ENCODE measurements at places on chromosomes 5 and 9.
A peak's percentile ranks its signal among the peaks of the same experiment; 100 is the strongest.

DNA sequence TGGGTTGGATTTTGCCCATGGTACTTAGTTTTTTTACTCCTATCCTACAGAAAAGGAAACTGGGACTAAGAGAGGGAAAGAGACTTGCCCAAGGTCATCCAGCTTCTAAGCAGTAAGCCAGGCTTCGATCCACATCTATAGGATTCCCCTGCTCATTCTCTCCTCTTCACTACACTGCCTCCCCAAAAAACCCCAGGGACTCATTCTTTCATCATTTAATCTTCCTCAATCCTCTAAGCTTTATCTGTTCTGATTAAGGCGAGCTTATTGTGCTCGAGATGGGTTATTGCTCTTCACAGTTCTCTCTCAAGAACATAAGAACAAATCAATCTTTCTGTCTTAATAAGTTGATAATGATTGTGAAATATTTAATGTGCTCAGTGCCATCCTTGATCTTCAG is 511.1 kb upstream of the BRINP1 start:
- DNase-seq, result no peak

GRCh38 chr5:107242411-107243219 is 428.1 kb downstream of the EFNA5 start:
- DNase-seq, result no peak

- no peak for DNase-seq
Measured at GRCh38 chr5:40043916-40044315, 619.1 kb upstream of the DAB2 start.

DNA sequence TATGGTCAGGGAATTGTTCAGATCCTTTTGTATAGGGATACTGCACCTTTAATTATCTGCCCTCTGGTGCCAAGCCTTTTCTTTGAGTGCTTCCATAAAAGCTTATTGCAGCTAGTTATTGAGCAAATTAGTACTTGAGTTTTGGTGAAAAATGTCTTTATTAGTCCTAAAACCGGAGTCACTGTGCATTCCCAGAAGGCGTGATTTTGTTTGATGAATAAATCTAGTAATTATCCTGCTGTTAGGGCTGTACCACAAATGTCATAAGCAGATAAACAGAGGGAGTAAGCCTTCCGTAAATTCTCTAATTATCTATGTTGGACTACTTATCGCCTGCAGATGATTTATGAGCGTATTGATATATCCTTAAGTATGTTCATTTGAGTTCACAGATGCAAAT is 620.7 kb upstream of the ARRDC3 start:
- DNase-seq, result no peak

GRCh38 chr5:127958421-127959011 is 125.0 kb upstream of the SLC12A2 start:
- no peak for DNase-seq

- no peak for DNase-seq
Measured at GRCh38 chr9:126452106-126452505, 125.5 kb downstream of the MVB12B start.

- peak; percentile 53 for DNase-seq
Measured at GRCh38 chr5:36150676-36151433, 832 bp downstream of the LMBRD2 start.

- DNase-seq, result peak; percentile 2
Measured at GRCh38 chr5:123599171-123599570, 87.2 kb downstream of the CSNK1G3 start.

DNA sequence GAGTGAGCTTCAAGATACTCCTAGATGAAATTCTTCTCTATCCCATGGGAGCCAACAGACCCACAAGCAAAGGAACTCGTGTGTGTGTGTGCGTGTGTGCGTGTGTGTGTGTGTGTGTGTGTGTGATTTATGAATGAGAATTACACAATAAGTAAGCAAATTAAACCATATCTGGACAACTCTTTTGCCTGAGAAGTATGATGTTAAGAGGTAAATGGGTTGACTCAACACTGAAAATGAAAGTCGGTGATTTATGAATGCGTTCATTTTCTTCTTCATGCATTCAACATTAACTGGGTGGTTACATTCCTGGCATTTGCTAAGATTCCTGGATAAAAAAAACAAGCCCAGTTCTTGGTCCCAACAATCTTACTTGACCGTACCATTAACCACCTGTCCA is 171.3 kb upstream of the ZNF462 start:
- no peak for DNase-seq

GRCh38 chr5:149172261-149172660 is 31.0 kb downstream of the ABLIM3 start:
- peak; percentile 65 for DNase-seq

DNA sequence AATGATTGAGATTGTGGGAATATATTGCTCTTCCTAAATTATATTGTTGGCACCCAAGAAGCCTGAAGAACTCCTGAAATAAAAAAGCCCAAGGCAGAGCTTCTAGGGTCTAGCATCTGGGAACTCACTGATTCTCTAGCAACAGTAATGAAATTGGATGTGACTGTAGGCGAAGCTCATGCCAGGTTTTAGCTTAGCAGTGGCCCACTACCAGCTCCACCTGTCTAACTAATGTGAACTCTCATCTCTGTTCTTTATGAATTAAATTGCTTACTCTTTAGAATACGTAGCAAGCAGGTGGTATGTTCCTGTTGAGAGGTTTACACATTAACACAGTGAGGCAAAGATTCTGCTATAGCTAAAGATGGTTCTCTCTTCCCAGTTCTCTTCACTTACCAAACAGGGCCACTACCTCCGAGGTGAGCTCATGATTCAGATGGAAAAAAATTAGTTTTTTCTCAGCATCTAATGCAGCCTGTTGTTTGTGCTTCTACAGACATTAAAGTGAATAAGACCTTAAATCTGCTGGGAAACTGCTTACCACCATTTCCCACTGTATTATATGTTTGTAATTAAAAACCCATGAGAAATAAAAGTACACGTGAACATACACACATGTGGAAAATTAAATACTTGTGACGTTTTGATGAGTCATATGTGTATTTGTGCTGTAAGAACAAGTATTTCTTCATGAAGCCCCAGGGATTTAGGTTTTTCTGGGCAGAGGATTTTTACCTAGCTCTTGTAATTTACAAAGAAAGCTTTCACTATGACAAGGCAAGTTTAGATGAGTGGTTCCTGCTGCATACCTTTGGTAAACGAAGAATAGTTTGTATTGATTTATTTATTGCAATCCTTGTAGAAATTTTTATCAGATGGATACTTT is 360.1 kb downstream of the KDM4C start:
- DNase-seq, result no peak

GRCh38 chr9:98971915-98972223 is 28.2 kb downstream of the COL15A1 start:
- DNase-seq, result no peak

GRCh38 chr9:23341346-23341745 is 484.7 kb downstream of the ELAVL2 start:
- no peak for DNase-seq

DNA sequence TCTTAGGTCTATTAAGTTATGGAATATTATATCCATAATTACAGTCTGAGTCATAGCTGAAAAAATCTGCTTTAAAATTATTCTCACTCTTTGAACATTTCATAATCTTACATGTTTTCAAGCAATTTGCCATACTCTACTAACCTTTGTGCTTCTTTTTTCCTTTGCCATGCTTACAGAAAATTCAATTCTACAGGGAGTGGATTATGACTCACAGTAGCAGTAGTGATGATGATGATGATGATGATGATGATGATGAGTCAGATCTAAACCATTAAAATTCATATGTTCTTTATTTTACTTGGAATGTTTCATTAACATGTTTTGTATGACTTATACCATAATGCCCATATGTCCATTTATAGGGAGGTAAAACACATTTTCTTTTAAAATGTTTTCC is 207.1 kb downstream of the VPS13A start:
- DNase-seq, result no peak

DNA sequence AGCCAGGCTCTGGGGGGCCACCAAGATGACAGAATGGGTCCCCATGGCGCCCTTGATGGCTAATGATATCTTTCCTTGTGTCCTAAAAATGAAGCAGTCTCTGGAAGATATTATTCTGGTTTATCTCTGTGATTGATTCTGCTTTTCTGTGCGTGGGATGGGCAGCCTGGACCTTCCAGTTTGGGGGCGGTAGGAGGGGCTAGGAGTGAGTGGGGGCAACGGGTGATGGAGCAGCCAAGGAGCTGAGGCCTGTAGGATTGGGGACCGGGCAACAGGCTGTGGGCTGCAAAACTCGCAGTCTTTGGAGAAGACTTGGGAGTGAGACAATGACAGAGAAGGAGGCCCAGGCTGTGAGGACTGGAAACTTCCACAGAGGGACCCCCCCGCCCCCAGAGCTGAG is 8.8 kb downstream of the PRRX2 start:
- no peak for DNase-seq

DNA sequence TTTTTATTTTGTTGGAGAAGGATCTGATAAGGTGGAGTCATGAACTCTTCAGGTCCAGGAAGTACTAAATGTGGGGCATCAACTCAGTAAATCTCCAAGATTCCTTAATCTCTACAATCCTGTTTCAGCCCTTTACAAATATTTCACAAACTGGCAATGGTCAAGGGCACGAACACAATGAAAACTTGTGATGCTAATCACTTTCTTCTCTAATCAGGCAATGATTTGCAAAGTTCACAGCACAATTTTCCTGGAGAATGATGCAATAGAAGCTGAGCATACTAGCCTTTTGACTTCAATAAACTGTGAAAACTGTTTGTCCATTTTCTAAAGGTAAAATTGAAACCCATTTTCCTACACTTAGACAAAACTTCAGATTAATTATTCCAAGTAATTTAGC is 16.9 kb downstream of the GDF9 start:
- no peak for DNase-seq

GRCh38 chr5:137374110-137374714 is 124.9 kb downstream of the SPOCK1 start:
- no peak for DNase-seq

DNA sequence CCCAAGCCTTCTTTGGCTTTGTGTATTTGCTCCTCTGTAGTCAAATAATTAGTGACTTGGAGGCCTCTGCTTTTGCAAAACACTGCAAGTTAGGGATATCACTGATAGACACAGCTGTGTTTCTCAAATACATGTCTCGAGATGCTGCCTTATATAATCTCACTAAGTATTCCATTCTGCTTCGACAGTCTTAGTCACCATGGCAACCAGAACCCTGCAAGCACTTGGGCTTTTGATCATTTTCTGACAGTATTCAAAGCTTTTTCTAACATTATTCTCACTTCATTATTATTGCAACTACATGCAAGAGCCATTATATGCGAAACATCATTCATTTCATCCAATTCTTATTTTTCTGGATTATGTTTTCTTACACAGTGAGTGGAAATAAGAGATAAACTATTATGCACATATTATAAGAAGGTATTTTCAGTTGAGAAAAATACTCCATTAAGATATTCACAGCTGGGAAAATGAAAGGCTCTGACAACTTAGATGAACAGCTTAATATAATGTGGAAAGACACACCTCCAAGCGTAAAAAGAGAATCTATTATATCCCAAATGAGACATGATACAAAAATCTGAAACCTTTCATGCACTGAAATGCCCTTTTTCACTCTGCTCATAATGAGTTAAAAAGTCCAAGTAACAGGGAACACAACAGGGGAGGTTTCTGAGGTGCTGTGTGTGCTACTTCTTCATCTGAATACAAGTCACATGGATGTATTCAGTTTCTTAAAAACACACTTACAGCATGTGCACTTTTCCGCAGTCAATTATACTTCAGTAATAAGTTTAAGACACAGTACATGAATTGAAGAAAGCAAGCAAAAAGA is 93.9 kb downstream of the SCAI start:
- DNase-seq, result peak; percentile 37

- DNase-seq, result no peak
Measured at GRCh38 chr5:20287640-20288039, 299.6 kb upstream of the CDH18 start.

GRCh38 chr5:147398860-147399259 is 111.0 kb downstream of the DPYSL3 start:
- no peak for DNase-seq

GRCh38 chr9:36118706-36119105 is 17.8 kb upstream of the GLIPR2 start:
- no peak for DNase-seq

DNA sequence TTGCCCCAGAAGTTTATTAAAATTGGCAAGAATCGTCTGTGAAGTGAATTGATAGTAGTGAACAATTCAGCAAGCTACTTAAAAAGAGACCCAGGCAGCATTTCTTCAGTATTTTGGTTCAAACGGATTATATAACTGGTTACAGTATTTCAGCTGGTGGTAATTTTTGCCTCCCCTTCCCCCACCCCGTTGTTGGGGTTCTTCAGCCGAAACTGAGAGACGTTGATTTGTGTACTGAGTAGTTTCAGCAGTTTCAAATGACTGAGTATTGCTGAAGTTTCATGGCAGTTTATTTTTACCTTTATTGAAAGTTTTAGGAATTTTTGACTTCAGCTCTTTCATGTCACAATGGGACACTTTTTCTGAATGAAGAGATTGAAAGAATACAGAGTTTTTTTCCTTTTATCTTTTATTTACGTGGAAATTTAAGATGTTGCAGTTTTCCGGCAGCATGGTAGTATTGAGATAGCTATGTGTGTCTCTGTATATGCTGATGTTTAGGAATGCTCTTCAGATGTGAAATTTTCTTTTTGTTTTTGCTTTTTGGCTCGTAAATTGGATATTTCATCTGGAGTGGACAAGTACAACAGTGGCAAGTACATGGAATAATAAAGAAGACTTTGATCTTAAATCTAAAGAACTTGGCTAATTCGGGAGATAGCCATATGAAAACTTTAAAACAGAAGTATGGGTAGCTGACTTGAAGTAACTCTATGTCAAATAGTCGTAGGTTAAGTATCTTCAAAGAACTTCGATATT is 1.9 kb downstream of the GPBP1 start:
- DNase-seq, result peak; percentile 19

GRCh38 chr5:107597247-107597646 is 73.5 kb downstream of the EFNA5 start:
- no peak for DNase-seq

DNA sequence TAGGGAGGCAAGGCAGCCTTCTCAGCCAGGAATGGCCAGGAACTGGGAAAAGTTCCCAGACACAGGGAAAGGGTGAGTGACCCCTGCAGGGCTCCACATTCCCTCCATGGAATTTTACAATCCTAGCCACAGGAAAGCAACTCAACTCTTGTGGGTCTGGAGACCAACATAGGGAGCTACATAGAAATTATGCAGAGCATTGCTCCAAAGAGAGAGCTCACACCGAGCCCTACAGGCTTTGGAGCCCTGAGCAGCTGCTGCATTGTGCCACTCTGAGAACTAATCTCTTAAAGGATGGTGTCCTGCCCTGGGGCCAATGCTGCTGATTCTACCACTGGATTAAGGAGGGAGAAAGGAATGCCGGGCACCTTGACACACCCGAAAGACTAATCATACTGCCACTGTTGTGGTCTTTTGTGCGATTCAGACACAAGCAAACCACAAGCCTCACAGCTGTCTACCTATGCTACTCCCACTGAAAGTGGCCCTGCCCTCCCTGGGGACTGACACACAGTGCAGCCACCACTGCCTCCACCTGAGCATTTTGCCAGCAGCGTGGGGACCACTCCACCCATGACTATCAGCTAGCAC is 1089.8 kb upstream of the NUDT12 start:
- DNase-seq, result peak; percentile 12

- peak; percentile 80 for DNase-seq
Measured at GRCh38 chr5:155728146-155728856, 598.7 kb upstream of the SGCD start.
